ENCODE measurements at places on chromosomes 6 and 20.

GRCh38 chr6:127180426-127180825 is 62.0 kb downstream of the RSPO3 start:
- no peak for DNase-seq

DNA sequence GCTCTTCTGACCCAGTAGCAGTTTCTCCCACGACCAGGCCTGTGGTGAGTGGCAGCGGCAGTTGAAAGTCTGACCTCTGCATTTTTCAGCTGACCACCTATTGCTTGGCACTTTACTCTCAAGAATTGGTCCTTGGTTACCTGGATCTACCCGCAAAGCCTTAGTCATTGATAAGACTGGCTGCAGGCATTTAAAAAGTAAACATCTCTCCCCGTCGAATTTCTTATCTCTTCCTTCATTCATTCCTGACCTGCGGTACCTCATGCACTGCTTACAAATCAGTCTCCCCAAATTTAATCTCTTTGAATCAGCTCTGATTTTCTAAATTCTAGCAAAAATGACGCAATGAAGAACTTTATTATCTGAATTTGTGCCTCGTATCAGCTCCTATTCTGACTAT is 26.1 kb upstream of the IPCEF1 start:
- DNase-seq, result no peak

GRCh38 chr6:91852252-91852651 is 1265.4 kb upstream of the MAP3K7 start:
- DNase-seq, result no peak

DNA sequence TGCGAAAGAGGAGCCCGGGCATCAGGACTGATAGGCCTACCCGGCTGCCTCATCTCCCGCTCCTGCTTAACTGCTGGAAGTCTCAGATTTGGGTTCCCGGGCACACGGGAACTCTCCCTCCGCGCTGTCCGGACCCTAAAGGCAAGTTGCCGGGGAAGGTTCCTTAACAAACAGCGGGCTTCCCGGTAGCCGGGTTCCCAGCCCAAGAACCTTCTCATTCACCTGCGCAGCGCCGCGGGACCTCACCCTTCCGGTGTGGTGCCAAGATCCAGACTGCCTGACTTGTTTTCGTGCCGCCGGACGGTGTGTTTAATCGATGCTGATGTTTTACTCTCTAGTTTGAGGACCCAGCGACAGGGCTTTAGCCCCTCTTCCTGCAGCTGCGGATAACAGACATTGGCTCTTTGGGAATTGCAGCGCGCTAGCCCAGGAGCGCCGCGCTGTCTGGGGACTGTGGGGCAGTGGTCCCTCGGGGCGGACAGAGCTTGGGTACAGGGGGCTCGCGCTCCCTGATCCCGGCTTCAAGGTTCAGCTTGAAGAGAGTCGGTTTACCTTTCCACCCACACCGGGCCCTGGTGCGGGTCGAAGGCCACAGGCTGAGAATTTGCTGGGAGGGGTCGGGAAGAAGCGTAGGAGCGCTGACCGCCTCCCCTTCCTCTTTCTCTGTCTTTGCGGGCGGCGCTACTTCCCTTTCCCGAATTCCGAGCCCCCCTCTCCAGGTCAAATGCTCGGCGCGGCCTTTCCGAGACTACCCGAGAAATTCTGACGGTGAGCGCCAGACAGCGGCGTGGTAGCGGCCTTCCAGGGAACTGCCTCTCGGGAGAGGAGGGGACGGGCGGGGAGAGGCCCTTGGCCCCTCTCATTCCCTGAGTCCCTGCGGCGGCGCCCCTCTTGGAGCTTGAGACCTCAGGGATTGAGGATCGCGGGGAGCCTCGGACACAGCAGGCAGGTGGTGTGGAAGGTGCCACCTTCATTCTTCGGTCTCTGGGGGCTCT is 17.2 kb downstream of the ABT1 start:
- no peak for DNase-seq

DNA sequence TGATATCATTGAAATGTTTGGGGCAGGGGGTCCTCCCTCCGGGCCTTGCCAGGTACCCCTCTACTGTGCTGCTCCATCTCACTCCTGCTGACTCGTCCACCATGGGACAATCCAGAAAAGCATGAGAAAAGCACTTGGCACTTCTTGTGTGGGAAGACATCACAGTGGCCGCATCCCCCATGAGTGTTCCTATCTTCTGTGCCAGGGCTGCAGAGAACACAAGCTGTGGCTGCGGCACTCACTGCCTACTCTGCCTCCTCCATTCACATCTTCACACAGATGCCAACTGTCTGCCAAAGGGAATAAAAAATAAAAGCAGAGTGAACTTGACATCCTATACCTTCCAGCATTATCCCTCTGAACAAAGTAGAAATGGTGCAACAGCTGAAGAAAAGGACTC is 117.4 kb upstream of the PROKR2 start:
- no peak for DNase-seq

GRCh38 chr20:51661609-51662178 is 106.5 kb downstream of the ATP9A start:
- DNase-seq, result no peak

DNA sequence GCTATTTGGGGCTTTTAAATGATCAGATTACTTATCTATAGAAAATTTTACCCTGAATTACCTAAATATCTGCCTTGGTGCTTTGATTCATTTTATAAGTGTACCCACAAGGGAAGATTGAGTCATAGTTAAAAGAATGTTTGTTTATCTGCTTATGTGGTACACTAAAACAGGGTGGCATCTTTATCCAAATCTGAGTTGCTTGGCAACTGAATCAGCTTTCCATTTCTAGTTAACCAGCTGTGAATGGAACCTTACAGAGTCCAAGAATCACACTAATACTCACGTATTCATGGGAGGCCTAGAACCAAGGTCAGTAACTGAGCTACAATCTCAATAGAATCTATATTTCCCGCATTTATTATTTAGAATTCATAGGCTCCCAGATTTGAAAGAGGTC is 44.0 kb upstream of the CAP2 start:
- DNase-seq, result no peak

DNA sequence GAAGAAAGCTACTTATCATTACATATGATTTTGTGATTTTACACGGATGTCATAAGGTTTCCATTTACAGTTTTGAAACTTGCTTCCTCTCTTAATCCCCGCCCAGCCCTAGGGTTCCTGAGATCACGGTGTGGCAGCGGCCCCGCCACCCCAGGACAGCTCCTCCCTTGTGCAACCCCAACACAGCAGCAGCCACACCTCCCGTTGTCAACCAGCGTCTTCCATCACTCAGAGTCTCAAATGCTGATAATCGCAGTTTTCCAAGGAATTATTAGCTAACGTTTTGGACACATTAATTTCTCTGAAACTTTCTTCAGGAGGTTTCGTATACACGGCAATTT is 204.8 kb downstream of the THBS2 start:
- no peak for DNase-seq

Data from NCI-H1105 treated with DMSO at 0.1 percent for 48 hours (cell line).